Tongue (tissue), 3 donors: ENCODE measurements at places on chromosomes 16 and 17. TPM values are rescaled to one million over a fixed set of nuclear protein-coding genes. Genes with fewer than 3 reads are reported as not detected.

GRCh38 chr16:64864232-64864809, 257.5 kb downstream of the CDH11 start:
- peak; percentile 95 for DNase-seq

- DNase-seq: peak; percentile 33
Measured at GRCh38 chr17:78735832-78736525, 46.1 kb downstream of the CYTH1 start.

GRCh38 chr16:67673712-67674580, 7.3 kb downstream of the C16orf86 start:
- peak; percentile 35 for DNase-seq

DNA sequence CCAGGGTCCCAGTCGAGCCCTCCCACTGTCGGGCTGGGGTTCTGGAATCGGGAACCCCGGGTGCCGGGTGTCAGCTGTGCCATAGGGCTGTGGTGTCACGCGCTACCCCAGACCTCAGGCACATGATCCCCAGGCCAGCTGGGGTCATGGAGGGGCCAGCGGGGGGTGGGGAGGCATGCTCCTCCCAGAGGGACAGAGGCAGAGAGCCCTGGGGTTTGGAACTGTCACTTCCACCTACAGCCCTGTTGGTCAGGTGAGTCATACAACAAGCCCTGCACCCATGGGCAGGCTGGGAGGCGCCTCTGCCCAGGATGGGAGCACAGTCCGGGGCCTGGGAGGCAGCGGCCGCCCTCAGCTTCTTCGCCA, 63.0 kb downstream of the BAIAP2 start:
- DNase-seq: no peak

- DNase-seq: peak; percentile 57
Measured at GRCh38 chr17:44905006-44906000, 6.1 kb upstream of the EFTUD2 start.

Gene CBLN1
- 6.1 TPM for total RNA-seq

GRCh38 chr17:74444406-74444805, 12.5 kb downstream of the GPRC5C start:
- DNase-seq: no peak

- no peak for DNase-seq
Measured at GRCh38 chr17:6231886-6232731, 161.9 kb downstream of the WSCD1 start.

DNA sequence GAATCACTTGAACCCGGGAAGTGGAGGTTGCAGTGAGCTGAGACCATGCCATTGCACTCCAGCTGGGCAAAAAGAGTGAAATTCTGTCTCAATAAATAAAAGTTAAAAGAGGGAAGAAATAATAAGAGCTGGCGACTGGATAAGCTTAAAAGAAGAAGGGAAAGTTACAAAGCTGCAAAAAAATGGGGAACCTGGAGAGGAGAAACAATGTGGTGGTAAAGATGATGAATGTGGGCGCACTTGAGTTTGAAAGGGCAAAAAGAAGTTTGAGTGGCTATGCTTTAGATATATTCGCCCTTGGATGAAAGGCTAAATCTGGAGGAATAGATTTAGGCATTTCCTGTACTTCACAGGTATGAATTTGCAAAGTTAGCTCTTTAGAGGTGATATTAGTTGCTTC, 53.0 kb upstream of the YPEL2 start:
- no peak for DNase-seq

DNA sequence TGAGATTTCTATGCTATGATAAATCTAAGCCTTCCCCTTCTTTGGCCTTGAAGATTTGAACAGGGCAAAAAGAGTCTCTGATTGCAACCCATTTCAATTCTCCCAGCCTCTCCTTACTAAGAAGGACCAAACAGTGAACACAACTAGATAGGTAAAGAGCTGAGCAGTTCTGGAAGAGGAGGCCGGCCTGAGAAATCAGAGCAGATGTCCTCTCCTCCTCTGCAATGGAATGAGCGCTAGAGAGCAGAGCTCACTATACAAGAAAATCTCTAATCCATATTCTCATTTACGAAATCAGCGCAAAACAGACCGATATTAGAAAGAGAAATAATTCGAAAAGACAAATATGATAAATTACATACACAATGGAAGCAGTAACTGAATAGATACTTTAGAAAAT, 124.2 kb downstream of the CDK5R1 start:
- no peak for DNase-seq

DNA sequence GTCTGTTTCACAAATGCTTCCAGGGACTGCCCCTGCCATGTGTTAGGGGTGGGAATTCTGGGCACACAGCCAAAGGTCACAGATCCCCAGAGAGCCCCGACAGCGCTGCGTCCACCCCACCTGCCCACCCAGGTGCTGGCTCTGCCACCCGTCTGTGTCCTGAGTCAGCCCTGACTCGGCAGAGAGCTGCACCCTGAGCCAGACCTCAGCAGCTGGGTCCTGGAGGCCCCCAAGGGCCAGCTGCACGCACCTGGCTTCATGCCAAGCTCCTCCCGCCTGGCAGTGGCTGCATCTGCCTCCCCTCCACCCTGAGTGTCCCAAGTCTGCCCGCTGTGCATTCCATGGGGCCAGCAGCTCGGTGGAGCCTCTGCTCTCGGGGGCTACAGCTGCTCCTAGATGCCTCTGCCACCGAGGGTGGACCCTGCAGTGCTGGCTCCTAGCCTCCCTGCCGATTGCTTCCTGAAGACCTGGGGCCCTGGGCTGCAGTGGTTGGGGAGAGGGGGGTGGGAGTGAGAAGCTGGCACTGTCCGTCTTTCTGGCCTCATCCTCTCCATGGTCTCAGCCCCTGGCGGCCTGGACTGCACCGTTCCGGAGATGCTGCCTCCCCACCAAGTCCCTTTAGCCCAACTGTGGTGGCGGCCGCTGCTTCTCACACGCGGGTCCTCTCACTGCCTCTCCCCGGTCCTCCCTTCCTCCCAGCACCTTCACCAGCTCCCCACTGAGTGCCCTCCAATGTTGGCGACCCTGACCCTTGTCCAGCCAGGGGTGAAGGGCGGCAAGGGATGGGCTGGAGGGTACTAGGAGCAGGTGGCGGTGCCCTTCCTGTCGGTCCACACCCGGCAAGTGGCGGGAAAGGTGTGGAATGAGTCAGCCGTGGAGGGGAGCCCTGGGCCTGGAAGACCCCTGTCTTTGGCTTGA, 3.0 kb downstream of the SECTM1 start:
- DNase-seq: peak; percentile 95

DNA sequence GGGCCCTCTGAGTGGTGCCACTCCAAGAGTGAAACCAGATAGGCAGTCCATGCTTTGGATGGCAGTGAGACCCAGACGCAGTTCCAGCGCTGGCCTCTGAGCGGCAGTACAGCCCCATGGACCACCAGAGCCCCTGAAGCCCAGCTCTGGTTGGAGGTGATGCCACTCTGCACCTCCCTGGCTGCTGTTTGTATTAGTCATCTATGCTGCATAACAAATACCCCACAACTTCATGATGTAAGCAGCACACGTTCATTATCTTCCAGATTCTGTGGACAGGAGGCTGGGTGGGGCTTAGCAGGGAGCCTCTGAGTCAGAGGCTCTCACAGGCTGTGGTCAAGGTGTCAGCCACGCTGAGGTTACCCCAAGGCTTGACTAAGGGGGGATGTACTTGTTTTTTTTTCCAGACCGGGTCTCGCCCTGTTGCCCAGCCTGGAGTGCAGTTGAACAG, 5.1 kb upstream of the NME4 start:
- peak; percentile 61 for DNase-seq

DNA sequence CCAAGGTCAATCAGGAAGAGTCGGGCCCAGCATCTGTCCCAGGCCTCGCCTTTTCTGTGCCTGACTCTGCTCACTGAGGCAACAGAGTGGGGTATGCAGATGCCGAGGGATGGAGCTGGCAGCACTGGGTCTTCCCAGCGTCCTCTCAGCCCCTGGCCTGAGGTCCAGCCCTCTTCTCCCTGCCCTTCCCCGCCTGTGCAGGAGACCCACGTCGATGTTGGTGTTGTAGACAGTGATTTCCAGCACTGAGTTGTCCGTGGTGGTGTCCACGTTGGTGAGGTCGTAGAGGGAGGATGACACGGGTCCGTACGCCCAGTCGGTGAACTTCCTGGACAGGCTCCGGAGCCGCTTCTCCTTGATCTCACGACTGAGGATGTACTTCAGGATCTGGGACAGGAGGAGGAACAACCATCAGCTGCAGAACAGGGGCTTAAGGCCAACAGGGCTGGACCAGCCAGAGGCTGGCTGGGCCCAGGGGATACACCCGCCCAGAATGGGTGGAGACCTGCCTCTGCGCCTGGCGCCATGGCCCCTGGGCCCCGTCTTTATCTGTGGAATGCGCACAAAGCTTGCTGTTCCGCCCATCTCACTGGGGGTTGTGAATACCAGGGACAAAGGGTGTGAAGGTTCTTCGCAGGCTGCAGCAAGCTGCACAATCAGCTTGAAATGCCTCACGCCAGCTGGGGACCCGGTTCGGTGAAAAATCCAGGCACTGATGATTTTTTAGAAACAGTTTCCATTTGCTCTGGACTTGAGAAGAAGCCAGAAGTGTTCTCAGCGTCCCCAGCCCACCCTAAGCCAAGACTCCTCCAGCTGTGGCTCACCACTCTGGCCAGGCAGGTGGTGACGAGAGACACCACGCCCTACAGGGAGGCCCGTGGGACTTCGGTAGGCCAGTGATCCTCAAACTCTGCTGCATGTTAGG, 27.5 kb downstream of the TRPV3 start:
- peak; percentile 87 for DNase-seq

DNA sequence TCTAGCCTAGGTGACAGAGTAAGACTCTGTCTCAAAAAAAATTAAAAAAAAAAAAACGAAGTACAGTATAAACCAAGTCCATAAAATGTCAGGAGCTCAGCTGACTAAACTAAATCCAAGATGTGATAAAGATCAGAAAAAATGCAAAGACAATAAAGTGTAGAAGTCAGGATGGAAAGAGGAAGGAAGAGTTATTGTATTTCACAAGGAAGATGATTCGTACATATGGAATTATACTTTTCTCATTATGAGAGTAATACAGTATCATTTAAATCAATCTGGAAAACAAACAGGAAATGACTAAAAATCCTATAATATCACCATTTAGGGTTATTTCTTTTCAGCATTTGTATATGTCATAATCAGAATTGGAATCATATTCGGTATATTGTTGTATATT, 11.4 kb upstream of the APOH start:
- DNase-seq: no peak

- DNase-seq: no peak
Measured at GRCh38 chr16:30839523-30840227, 52.7 kb upstream of the ZNF629 start.

Gene FAM20A
- 6.5 TPM for total RNA-seq

DNA sequence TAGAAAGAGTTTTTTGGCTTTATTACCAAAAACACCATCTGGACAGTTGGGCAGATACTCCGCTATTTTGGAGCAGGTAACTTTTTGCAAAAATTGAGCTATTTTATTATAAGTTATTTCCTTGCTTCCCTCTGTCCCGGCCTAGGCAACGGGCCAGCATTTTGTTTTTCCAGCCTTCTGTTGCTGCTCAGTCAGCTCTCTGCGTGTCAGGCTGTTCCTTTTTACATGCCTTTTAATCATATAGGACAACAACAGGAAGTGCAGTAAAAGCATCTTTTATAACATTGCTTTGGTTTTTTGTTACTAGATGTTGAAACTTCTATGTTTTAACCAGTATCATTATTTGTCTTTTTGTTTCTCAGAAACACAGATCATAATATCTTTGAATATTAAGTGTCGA, 30.4 kb downstream of the PPM1D start:
- peak; percentile 21 for DNase-seq

DNA sequence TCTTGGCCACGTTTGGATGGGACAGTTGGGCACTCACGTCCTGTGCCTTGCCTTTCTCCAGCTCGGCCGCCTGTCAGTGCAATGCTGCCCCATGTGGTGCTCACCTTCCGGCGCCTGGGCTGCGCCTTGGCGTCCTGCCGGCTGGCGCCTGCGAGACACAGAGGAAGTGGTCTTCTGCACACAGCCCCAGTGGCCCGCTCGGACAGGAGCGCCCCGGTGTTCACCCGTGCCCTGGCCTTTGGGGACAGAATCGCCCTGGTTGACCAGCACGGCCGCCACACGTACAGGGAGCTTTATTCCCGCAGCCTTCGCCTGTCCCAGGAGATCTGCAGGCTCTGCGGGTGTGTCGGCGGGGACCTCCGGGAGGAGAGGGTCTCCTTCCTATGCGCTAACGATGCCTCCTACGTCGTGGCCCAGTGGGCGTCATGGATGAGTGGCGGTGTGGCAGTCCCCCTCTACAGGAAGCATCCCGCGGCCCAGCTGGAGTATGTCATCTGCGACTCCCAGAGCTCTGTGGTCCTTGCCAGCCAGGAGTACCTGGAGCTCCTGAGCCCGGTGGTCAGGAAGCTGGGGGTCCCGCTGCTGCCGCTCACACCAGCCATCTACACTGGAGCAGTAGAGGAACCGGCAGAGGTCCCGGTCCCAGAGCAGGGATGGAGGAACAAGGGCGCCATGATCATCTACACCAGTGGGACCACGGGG, 7.1 kb downstream of the ACSF3 start:
- no peak for DNase-seq

Gene IRX3
- total RNA-seq: 5.1 TPM

DNA sequence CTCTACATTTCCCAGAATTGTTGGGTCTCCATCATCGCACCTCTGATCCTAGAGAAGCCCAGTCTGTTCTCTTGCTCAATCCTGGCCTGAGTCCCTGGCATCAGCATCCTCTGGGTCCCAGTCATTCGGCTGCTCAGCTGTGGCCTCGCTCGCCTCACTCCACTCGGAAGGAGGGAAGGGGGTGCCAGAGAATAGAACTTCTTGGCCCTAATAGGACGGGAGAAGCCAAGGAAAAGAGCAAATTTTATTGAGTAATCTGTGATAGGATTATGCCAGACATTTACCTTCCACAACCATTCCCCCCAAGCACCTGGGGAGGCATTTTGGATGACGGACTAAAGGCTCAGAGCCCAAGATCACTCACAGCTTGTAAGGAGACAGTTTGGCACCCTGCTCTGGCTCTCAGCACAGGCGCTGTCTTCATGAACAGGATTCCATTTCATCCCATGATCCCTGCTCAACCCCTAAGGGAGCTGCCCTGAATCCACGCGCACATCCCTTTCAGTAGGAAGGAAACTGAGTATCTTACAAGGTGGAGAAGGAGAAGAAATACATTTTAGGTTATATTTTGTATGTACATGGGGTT, 498 bp upstream of the CLEC10A start:
- DNase-seq: peak; percentile 20

DNA sequence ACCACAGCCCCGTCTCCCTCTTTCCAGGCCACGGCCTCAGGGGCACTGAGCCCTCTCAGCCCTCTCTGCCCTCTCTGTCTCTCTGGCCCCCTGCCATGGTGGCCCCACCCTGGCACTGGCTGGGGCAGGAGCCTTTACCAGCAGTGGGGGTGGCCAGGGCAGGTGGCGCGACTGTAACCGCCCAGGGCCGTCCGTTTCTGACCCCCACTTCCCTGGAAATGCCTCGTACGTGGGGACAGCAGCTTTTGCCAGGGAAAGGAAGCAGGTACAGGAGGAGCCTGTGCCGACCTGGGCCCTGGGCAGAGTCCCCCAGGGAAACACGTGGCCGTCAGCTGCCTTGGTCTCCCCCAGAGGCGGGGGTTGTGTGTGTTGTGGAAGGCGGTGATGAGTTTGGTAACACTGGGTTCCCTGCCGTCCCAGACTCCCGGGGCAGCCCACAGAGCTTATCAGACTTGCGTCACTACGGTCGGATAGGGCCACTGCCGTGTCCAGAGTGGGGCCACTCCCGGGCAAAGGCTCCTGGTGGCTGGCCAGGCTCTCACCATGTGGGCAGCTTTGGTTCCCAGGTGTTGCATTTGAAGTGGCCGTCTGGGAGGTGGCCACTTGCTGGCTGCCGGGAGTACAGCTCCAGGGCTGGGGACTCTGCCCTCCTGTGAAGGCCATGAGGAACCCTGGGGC, 249.3 kb upstream of the CIBAR2 start:
- DNase-seq: no peak

- no peak for DNase-seq
Measured at GRCh38 chr16:12159028-12159427, 182.5 kb downstream of the SNX29 start.

- peak; percentile 30 for DNase-seq
Measured at GRCh38 chr17:1227917-1228780, 42.1 kb upstream of the BHLHA9 start.

Gene JPH3
- 0.10 TPM for total RNA-seq
